ENCODE measurements at places on chromosomes 2 and 18.

GRCh38 chr2:101114815-101115214 is 36.4 kb downstream of the TBC1D8 start:
- no peak for DNase-seq

- peak; percentile 83 for DNase-seq
These were observed 23.9 kb downstream of the SNTG2 start for GRCh38 chr2:974502-974901.

DNA sequence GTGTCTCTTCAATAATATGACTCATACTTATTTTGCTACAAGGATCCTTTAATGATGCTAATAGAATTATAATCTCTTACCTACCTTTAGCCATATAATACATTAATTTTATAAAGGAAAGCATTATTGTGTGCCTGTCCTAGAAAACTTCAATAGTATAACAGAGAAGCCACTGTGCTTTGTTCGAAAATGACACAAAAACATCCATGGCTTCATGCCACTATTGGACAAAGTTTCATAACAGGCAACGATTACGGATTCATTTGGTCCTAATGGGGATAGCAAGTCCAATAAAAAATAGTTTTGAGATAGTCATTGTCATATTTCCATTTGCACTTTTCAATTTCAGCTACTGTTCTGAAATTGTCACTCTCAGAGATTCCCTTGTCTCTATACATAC is 52.5 kb upstream of the CCDC150 start:
- no peak for DNase-seq

GRCh38 chr2:218896501-218897393 is 16.1 kb downstream of the WNT10A start:
- peak; percentile 42 for DNase-seq

- DNase-seq, result no peak
These were observed 65.1 kb downstream of the LOXHD1 start for GRCh38 chr18:46591783-46592391.

GRCh38 chr18:8011361-8011760 is 444.2 kb downstream of the PTPRM start:
- DNase-seq, result no peak

DNA sequence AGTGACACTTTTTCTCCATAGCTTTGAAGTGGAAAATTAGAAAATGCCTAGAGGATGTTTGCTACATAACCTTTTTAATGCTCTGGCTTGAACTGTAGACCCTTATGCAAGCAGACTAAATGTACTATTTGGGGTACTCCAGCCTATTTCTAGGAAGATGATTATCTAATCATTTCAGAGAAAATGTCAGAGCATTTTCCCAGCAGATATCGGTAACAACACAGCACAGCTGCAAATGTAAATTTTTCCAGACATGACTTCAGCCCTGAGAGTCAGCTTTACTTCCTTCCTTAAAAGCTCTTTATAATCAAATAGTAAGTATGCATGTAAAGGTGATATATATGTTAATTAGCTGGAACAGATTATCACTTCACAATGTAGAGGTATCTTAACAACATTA is 1647.1 kb downstream of the SUCLG1 start:
- DNase-seq, result no peak

DNA sequence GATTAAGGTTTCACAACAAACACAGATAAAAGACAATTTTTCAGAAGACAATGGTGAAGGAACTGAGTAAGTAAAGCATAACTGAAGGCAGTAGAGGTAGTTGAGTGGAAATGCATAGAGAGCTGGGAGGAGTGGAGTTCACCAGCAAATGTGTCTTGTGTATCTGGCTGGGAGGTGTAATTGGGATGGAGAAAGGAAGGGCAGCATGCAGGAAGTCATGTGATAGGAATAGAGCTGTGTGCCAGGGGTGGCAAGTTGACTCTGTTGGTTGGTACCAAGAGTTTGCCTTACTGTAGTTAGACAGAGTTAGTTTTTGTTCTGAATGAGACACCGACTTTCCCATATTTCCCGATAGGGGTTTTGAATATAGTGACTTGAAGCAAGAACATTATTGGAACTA is 56.3 kb downstream of the FMNL2 start:
- no peak for DNase-seq

DNA sequence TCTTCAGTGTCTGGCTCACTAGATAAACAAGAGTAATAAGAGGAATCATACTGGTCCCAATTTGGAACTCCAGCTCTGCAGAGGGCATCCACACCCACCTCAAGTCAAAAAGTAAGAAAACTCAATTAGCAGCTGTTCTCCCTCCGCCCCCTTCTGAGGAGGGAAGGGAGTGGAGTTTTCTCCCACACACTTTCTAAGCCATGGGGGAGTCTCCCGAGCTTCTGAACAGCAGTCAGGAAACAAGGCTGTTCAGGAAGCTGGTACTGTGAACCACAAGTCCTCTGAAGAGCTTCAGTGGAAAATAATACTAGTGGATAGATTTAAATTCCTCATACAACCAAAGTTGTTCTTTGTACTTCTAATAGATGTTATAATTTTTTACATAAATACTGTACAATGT is 32.9 kb upstream of the SPTBN1 start:
- DNase-seq, result no peak

- no peak for DNase-seq
These were observed 274.5 kb upstream of the PXDN start for GRCh38 chr2:2018713-2019410.

DNA sequence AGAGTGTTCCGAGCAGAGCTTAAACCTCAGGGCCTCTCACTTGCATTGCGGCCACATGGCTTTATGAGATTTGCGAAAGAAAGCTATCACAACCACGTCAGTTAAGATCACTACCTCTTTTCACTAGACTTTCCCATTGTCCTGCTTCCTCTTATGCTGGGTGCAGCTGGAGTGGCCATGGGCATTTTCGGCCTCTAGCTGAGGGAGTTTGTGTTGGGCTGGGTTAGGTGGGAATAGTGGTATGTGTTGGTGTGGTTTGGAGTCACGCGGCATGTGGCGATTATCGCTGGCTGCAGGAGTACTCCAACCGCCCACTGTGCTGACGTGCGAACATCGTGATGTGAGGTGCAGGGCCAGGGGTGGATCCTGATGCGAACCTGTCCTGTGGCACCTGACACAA is 27.1 kb downstream of the RALB start:
- no peak for DNase-seq

- DNase-seq, result no peak
These were observed 46.6 kb upstream of the AMMECR1L start for GRCh38 chr2:127932199-127932876.

DNA sequence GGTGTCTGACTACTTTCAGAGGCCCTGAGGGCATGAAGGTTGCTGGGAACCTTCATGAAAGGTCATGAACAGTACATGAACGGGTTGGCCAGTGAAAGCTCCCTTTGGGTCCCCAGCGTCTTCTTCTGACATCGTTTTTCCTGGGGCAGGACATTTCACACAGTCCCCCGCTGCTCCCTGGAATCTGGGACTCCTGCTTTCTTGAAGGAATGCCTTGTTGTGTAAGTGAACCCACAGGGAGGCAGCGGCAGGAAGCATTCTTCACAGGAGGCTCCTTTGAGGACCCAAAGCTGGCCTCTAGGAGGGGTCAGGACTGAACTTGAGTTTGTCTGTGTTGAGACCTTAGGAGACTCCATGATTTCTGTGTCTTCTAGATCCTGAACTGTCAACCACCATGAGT is 144.3 kb downstream of the KCNE4 start:
- no peak for DNase-seq

- no peak for DNase-seq
These were observed 165.6 kb upstream of the NABP1 start for GRCh38 chr2:191512216-191512835.

GRCh38 chr2:167510071-167510759 is 621.9 kb downstream of the XIRP2 start:
- DNase-seq, result no peak

DNA sequence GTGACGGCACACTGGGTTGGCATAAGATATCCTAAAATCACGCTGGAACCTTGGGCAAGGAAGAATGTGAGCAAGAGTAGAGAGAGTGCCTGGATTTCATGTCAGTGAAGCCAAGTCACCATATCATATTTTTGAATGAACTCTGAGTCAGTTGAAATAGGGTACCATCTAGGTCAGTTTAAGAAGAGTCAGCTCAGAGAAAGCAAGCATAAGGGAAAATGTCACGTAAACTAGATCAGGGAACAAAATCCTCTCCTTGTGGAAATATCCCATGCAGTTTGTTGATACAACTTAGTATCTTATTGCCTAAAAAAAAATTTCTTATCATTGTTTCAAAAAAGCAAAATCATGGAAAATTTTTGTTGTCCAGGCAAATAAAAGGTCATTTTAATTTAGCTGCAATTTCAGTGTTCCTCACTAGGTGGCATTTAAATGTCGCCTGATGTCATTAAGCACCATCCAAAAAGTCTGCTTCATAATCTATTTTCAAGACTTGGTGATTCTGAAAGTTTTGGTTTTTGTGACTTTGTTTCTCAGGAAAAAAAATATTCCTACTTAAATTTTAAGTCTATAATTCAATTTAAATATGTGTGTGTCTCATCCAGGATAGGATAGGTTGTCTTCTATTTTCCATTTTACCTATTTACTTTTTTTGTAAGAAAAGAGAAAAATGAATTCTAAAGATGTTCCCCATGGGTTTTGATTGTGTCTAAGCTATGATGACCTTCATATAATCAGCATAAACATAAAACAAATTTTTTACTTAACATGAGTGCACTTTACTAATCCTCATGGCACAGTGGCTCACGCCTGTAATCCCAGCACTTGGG is 19.6 kb downstream of the RSAD2 start:
- peak; percentile 34 for DNase-seq

DNA sequence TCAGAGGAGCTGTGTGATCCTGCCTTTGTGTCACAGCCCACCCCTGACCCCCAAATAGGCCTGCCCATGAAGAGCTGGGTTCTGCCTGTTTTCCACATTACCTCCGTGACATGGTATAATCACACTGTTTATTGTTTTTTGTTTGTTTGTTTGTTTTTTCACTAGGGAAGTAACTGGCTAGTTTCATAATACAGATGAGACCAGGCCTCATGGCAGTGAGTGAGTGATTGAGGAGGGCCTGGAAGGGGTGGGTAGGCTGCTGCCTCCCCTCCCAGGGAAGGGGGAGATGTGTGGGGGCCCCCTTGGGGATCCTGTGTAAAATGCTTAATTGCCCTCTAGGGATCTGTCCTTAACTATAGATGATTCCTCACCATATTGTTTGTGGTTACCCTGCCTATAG is 190.5 kb downstream of the LDLRAD4 start:
- DNase-seq, result no peak

DNA sequence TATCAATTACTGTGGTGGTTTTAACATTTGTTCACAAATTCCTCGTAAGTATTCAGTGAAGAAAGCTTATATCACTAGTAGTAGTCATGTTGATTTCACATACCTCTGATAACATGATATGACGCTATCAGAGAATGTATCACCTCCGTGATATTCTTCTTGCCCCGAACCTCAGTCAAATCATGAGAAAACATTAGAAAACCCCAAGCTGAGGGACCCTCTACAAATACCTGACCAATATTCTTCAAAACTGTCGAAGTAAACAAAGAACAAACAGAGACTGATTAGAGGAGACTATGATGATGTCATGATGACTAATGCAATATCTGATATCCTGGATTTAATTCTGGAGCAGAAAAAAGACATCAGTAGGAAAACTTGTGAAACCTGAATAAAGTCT is 85.6 kb upstream of the SPOPL start:
- DNase-seq, result no peak

DNA sequence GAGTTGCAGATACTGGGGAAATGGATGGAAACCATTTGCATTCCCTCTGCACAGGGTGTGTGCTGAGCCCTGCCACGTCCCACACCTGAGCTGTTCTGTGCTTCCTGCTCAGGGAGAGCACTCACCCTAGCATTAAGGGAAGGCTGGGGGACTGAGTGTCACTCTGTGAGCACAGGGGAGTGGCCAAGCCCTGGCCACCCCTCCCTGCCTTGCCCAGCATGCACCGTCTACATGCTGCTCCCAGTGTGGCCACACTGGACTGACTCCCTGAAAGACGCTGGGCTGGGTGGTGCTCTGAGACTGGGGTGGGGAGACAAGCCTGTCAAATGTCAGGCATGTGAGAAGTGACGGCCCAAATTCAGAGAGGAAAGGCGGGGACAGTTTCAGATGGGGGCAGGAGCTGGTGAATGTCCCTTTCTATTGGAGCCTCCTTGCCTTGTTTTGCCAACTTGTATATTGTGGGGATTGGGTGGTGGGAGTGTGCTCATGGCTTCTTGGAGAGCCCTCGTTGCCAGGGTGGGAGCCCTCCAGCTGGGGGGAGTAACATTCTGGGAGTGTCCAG is 298.4 kb upstream of the HS6ST1 start:
- DNase-seq, result no peak

- no peak for DNase-seq
These were observed 40.6 kb upstream of the CCNYL1 start for GRCh38 chr2:207670887-207671286.

- peak; percentile 61 for DNase-seq
These were observed 19.6 kb downstream of the TUBB6 start for GRCh38 chr18:12327510-12328178.

- DNase-seq, result no peak
These were observed 568 bp downstream of the ARL5A start for GRCh38 chr2:151827564-151828142.

DNA sequence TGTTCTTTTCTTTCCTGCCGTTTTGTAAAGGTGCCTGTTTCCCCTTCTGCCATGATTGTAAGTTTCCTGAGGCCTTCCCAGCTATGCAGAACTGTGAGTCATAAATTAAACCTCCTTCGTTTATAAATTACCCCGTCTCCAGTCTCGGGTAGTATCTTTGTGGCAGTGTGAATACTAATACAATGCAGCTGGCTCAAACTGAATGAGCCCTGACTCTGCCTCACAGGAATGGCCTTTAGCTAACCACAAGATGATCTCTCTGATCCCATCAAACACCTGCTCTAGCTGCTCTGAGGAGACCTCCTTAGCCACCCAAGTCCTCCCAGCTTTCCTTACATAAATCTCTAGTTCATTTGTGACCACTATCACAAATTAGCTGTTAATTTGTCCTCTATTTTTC is 41.5 kb upstream of the CAB39 start:
- no peak for DNase-seq

- peak; percentile 39 for DNase-seq
These were observed 23.2 kb upstream of the CNTNAP5 start for GRCh38 chr2:124001696-124002430.

DNA sequence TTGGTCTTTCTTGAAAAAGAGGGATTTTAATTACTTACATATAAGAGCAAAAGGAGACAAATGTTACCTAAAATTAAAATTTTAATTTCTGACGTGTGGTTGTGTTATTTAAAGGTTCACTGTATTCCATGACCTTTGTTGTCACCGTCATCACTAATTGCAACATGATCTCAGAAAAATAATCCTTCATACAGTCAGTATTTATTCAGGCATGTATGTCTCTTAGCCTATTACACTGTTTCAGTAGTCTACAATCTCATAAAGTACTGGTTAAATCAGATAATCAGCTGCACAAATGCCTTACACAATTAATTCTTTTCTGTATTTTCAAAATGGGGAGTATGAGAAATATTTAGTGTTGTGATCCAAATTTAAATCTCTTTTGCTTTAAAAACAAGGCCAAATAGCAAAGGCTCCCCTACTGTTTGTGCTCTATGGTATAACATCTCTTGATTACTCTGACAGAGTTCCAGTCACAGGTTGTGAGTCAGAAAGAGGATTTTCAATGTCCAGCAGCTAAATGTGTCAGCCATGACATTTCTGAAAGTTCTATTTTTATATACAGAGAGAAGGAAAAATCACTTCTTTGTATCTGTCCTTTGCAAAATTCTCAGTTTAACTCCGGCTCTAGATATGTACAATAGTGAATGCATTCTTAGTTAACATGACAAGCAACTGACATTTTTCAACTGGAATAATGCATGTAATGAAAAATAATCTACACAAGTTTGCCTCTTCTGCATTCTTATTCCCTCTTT is 184.0 kb downstream of the FIGN start:
- no peak for DNase-seq
